Hematopoietic multipotent progenitor cell treated with erythropoietin and hydrocortisone succinate and interleukin-3 and kit ligand, for 6 days (in vitro differentiated cells): ENCODE measurements at places on chromosomes 7 and 10.

- DNase-seq, result no peak
Observed at GRCh38 chr10:29041616-29042015, 247.3 kb upstream of the LYZL1 start.

- peak; percentile 74 for DNase-seq
Observed at GRCh38 chr7:28626624-28627262, 214.4 kb downstream of the CREB5 start.

- DNase-seq, result no peak
Observed at GRCh38 chr10:129364949-129365348, 102.1 kb upstream of the MGMT start.

DNA sequence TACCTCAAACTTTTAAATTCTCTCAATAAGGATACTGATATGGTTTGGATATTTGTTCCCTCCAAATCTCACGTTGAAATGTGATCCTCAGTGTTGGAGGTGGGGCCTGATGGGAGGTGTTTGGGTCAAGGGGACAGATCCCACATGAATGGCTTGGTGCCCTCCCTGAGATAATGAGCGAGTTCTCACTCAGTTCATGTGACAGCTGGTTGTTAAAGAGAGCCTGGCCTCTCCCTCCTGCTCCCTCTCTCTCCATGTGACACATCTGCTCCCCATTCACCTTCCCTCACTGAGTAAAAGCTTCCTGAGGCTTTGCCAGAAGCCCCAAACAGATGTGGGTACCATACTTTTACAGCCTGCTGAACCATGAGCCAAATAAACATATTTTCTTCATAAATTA is 19.2 kb downstream of the ABCB4 start:
- no peak for DNase-seq

DNA sequence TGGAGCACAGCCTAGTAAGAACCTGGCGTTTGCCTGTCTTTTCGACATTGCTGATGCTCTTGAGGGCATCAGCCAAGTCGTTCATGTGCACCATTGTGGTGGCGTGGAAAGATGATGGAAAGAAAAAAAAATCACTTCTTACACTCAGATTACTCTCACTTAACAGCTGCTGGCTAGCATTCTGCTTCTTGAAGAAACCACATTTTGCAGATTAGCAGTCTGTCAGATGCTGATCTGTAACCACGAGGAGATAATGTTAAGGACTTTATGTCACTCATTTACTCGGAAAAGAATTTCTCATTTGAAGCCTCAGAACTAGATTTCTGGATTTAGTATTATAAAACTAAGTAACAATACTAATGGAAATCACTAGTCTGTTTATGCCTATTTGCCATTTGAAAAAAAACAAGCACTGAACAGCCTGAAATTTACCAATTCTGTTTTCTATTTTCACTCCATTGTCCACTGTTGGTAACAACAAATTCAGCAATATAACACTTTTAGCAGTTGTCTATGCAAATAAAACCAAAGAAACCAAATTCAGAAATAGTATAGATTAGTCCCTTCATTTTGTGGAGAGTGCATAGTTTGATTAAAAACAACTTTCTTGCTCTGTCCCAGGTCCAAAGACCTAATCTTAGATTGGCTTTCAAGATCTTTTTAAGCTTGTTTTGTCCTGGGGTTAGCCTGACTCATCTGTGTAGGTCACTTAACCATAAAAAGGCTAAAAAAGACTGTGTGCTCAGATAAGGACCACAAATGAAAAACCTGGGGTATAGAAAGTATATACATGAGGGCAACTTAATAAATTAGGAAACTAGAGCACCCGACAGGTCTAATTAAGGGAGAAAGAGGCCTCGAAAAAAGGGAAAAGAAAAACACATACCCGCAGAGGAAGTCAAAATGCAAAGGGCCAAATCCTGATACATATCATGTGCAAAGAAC is 67.5 kb downstream of the NT5C2 start:
- DNase-seq, result peak; percentile 76

DNA sequence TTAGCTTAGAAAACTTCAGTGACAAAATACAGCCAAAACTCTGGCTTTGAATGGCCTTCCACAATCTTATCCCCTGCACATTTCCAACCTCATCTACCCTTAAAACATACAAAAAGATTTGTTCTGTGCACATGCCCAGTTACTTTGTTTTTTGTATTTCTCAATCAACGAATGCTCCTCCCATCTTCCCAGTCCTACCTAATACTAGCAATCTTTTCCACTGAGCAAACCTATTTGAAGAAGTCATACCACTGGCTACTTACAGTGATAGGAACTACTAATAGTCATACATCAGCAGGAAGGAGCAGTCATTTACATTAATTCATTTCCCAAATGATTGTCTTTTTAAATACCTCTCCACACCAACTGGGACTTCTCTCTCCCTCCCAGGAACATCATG is 2.5 kb downstream of the USP54 start:
- no peak for DNase-seq

GRCh38 chr7:120097020-120097419 is 176.0 kb upstream of the KCND2 start:
- DNase-seq, result no peak

DNA sequence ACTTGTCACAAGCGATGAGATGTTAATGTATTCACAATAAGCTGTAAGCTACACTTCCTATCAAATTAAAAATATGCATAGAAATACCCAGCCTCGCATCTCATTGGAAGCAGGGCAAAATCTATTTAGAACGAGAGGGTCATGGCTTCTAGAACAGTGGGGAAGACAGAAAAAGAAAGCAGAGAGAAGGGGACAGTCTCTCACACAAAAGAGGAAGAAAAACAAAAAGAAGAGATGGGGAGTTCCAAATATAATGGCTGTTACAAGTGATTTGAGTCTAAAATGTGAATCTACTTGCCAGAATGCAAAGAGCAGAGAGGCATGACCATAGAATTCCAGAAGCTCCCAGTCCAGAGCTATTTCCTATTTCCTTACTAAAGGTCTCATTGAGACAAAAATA is 13.8 kb downstream of the LRRN3 start:
- DNase-seq, result no peak

DNA sequence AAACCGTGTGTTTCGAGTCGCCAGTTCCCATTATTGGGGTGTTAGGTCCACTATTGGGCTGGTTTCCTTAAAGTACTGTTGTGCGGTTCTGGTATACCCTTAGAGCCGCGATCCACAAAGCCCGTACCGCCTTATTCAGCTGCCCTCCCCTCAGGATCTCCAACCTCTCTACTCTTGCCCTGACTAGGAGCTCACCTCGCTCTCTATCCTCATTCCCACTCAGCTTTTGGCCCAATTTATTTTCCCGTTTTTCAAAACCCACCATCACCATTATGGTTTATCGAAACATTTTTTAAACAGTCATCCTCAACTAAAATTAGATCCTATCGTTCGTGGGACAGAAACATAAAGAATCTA is 461 bp upstream of the ETV1 start:
- DNase-seq, result no peak

- no peak for DNase-seq
Observed at GRCh38 chr10:85922356-85923129, 444.1 kb downstream of the GRID1 start.

DNA sequence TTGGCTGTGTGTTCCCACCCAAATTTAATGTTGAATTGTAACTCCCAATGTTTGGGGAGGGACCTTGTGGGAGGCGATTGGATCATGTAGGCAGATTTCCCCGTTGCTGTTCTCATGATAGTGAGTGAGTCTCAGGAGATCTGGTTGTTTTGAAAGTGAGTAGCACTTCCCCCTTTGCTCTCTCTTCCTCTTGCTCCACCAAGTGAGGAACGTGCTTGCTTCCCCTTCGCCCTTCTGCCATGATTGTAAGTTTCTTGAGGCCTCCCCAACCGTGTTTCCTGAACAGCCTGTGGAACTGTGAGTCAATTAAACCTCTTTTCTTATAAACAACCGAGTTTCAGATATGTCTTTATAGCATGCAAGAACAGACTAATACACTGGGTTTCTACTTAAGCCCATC is 176.3 kb downstream of the CDK14 start:
- DNase-seq, result no peak

- DNase-seq, result no peak
Observed at GRCh38 chr10:117268258-117268657, 27.3 kb downstream of the SLC18A2 start.

DNA sequence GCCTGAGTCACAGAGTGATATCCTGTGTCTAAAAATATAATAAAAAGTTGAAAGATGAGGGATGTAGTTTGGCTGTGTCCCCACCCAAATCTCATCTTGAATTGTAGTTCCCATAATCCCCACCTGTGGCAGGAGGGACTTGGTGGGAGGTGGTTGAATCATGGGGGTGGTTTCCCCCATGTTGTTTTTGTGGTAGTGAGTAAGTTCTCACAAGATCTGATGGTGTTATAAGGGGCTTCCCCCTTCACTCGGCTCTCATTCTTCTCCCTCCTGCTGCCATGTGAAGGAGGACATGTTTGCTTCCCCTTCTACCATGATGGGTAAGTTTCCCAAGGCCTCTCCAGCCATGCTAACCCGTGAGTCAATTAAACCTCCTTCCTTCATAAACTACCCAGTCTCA is 25.1 kb upstream of the UBE3C start:
- DNase-seq, result no peak

DNA sequence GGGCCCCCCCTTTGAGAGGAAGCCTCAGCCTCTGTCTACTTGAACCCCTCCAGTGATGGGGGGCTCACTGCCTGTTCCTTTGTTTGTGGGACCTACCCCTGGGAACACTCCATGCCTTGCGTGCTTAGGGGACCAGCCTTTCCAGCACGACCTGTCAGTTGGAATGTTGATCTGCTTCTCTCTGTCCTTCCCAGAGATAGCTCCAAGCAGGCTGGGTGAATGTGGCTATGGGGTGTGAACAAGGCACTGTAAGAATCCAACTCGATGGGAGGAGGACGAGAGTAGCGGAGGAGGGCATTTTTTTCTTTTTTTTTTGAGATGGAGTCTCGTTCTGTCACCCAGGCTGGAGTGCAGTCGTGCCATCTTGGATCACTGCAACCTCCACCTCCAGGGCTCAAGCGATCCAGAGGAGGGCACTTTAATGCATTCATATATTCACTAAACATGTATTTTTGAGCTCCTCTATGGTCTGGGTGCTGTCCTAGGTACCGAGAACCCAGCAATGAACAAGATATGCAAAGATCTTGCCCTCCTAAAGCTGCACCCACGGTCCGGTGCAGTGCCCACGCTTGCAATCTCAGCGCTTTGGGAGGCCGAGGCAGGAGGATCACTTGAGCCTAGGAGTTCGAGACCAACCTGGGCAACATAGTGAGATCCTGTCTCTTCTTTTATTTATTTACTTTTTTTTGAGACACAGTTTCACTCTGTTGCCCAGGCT is 8.5 kb downstream of the CLIP2 start:
- DNase-seq, result peak; percentile 32

DNA sequence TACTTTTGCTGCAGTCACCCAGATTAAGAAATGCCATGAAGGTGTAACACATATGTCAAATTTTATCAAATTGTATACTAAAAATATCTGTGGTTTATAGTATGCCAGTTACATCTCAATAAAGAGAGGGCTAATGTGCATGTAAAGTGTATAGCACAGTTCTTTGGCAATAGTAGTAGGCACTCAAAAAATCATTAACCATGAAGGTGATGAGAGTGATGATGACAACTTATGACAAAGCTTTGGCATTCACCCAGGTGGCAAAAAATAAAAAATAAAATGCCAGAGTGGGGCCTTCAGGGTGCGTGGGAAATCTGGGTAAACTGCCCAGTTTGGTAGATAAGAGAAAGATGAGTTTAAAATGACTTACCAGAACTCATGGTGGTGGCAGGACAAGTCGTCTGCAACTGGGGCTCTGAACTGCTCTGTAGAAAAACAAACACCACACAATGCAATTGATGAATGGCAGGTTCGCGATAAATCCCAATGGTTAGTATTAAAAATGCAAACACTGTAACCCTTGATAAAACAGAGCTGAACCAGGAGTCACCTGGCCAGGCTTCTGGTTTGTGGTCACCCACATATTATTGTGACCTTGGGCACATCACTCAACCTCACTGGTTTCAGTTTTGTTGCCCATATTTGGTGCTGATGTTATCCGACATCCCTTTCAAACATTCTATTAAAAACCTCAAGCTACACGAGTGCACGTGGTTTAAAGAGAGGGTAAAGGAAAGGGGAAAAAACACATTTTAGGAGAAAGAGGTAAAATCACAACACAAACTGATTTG is 120.2 kb downstream of the SORBS1 start:
- peak; percentile 27 for DNase-seq

- no peak for DNase-seq
Observed at GRCh38 chr7:135186841-135187253, 16.3 kb upstream of the CYREN start.

GRCh38 chr7:28328146-28328545 is 84.2 kb upstream of the CREB5 start:
- no peak for DNase-seq

DNA sequence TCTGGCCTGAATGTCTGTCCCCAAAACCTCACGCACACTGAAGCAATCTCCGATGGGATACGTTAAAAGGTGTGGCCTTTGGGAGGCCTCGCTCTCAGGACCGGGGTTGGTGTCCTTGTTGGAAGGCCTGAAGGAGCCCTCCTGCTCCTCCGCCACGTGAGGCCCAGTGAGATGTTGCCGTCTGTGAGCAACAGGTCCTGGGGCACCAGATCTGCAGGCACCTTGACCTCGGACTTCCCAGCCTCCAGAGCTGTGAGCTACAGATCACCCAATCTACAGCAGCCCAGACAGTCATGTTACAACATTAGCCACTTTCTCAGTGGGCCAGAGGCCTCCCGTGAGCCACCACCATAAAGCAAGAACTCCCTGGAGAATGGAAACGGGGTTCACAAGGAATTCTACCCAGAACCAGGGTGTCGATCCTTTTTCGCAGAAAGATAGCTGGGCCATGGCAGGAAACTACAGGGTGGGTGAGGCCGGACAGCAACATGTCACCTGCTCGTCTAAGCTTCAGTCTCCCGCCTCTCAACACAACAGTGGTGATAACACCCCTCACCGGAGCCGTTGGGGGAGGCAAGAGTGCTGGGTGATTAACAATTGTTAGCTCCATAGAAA is 87.0 kb downstream of the DIP2C start:
- no peak for DNase-seq

GRCh38 chr10:60739558-60739957 is 38.7 kb upstream of the CDK1 start:
- DNase-seq, result no peak

GRCh38 chr7:155867734-155868400 is 55.6 kb upstream of the SHH start:
- DNase-seq, result no peak

GRCh38 chr10:12852687-12853086 is 148.8 kb downstream of the CCDC3 start:
- DNase-seq, result no peak

- DNase-seq, result no peak
Observed at GRCh38 chr7:11703829-11704228, 128.2 kb downstream of the THSD7A start.

- DNase-seq, result no peak
Observed at GRCh38 chr10:49414496-49414895, 18.6 kb upstream of the DRGX start.

GRCh38 chr7:128017862-128018845 is 13.1 kb downstream of the LRRC4 start:
- no peak for DNase-seq
